ENCODE measurements at places on chromosomes 16 and 17.

- H3K36me3 ChIP-seq: peaks cover 2% of the 10 kb centered on the region
- H3K27ac ChIP-seq: peak overlapping the region; percentile 45
- H3K4me3 ChIP-seq: no peak overlapping the region
- H3K27me3 ChIP-seq: no peaks in the 10 kb centered on the region
- DNase-seq: no peak
- peaks cover 32% of the 10 kb centered on the region for H3K4me1 ChIP-seq
Measured at GRCh38 chr17:50154604-50155003, 4.1 kb upstream of the PPP1R9B start.

- peaks cover 66% of the 10 kb centered on the region for H3K4me1 ChIP-seq
- peaks cover 16% of the 10 kb centered on the region for H3K36me3 ChIP-seq
- no peaks in the 10 kb centered on the region for H3K27me3 ChIP-seq
- peak overlapping the region; percentile 83 for H3K27ac ChIP-seq
- DNase-seq: peak; percentile 59
Measured at GRCh38 chr16:81003610-81004460, 2.9 kb downstream of the CMC2 start.

GRCh38 chr16:88370365-88370764 lies 12.4 kb upstream of the ZNF469 start:
- no peak for DNase-seq
- H3K27ac ChIP-seq: no peak overlapping the region
- H3K36me3 ChIP-seq: no peaks in the 10 kb centered on the region
- no peaks in the 10 kb centered on the region for H3K4me1 ChIP-seq
- no peak overlapping the region for H3K4me3 ChIP-seq

- peaks cover 28% of the 10 kb centered on the region for H3K4me1 ChIP-seq
- no peak for DNase-seq
Measured at GRCh38 chr17:59002126-59002525, 104.6 kb downstream of the TRIM37 start.

DNA sequence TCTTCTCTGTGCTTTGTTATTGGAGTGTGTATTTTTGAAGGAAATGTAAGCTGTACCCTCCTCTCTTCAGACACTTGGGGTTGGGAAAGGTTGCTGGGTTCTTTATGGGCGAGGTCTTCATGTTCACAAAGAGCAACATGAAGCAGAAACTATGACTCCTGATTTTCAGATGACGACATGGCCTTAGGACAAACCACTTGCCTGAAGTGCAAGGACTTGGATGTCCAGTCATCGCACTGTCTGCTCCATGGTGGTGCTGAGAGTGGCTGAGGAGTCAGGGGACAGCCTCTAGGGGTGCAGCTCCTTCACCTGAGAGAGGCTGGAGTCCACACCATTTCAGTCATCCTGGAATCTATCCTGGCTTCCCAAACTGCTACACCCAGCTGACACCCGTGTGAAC lies 183.9 kb upstream of the CDH5 start:
- H3K27ac ChIP-seq: no peak overlapping the region
- H3K27me3 ChIP-seq: peaks cover 13% of the 10 kb centered on the region
- no peak overlapping the region for H3K4me3 ChIP-seq

GRCh38 chr17:82302568-82302963 lies 14.8 kb downstream of the CD7 start:
- peak overlapping the region; percentile 93 for H3K4me3 ChIP-seq
- H3K36me3 ChIP-seq: peaks cover 10% of the 10 kb centered on the region
- H3K27me3 ChIP-seq: no peaks in the 10 kb centered on the region
- H3K4me1 ChIP-seq: peaks cover 78% of the 10 kb centered on the region

- H3K27me3 ChIP-seq: no peaks in the 10 kb centered on the region
- H3K4me3 ChIP-seq: no peak overlapping the region
- H3K36me3 ChIP-seq: no peaks in the 10 kb centered on the region
- no peak for DNase-seq
- no peak overlapping the region for H3K27ac ChIP-seq
Measured at GRCh38 chr16:50615891-50616290, 65.2 kb downstream of the SNX20 start.

GRCh38 chr16:56848029-56848936 lies 16.7 kb upstream of the SLC12A3 start:
- peaks cover 5% of the 10 kb centered on the region for H3K36me3 ChIP-seq
- H3K4me1 ChIP-seq: peaks cover 22% of the 10 kb centered on the region
- peak; percentile 40 for DNase-seq
- peak overlapping the region; percentile 80 for H3K27ac ChIP-seq
- no peaks in the 10 kb centered on the region for H3K27me3 ChIP-seq
- no peak overlapping the region for H3K4me3 ChIP-seq

DNA sequence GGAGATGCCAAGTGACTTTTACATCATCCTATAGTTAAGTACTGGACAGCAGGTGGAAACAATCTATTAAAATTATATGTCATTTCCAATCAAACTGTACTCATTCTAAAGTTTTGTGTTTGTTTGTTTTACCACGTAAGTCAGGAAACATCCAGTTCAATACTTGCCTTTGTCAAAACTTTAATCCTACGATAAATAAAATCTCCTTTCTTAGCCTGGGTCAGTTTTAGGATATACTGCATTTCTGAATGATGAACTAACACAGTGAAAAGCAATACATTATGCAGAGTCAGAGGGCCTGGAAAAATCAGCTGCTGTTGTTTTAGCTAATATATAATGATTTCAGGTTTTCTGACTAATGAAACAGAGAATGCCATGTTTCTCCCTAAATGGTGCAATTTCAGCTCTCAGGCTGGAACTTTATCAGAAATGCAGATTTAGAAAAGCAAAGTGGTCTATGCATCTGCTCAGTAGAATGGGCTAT lies 756.4 kb downstream of the CDH11 start:
- DNase-seq: no peak
- H3K4me3 ChIP-seq: no peak overlapping the region
- H3K27me3 ChIP-seq: no peaks in the 10 kb centered on the region
- H3K4me1 ChIP-seq: no peaks in the 10 kb centered on the region
- H3K36me3 ChIP-seq: no peaks in the 10 kb centered on the region
- no peak overlapping the region for H3K27ac ChIP-seq

- no peak for DNase-seq
- peaks cover 90% of the 10 kb centered on the region for H3K4me1 ChIP-seq
- H3K27me3 ChIP-seq: no peaks in the 10 kb centered on the region
- no peak overlapping the region for H3K4me3 ChIP-seq
- H3K27ac ChIP-seq: peak overlapping the region; percentile 38
Measured at GRCh38 chr17:77379832-77380231, 239.1 kb downstream of the SEC14L1 start.

DNA sequence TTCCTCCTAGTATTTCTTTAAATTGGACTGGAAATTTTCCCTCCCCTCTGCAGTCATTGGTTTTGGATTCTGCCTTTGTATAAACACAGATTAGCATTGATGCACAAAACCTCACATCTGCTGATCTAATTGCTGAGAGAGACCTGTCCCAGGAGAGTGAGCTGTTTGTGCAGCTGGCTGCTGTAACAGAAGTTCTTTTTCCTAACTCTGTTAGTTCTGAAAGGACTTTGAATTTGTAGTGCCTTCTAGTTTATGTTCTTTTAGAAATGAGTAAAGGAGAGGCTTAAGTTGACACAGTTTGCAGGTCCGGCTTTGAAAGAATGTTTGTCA lies 45.2 kb upstream of the KPNB1 start:
- no peak for DNase-seq
- H3K36me3 ChIP-seq: peaks cover 28% of the 10 kb centered on the region
- no peak overlapping the region for H3K4me3 ChIP-seq
